ENCODE measurements at places on chromosomes 16 and 17. TPM values are rescaled to one million over a fixed set of nuclear protein-coding genes. Genes with fewer than 3 reads are reported as not detected.

The AOC2 gene
- total RNA-seq: 0.36 TPM

GRCh38 chr16:29910819-29911675 lies 10.8 kb downstream of the ASPHD1 start:
- DNase-seq: no peak

- no peak for DNase-seq
Observed at GRCh38 chr16:2237493-2238149, 1.4 kb downstream of the DNASE1L2 start.

The PRR35 gene
- total RNA-seq: not detected

The ZNF213 gene
- 0.72 TPM for total RNA-seq

DNA sequence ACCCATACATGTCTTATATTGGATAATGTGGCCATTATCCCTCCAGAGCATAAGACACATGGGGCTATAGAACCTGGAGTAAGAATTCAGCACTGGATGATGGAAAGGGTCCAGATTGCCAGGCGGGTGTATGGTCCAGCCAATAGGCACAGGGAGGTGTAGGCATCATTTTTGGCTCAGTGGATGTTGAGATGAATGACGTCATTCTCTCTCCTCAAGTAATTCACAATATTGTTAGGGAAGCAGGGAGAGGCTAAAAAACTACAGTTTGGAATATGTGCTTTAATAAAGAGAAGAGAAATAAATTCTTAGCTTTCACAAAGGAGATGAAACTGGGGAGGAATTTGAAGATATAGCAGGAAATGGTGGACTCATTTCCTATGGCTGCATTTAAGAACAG lies 461.1 kb upstream of the GOT2 start:
- no peak for DNase-seq

GRCh38 chr17:1229349-1229899 lies 40.8 kb upstream of the BHLHA9 start:
- DNase-seq: no peak

GRCh38 chr17:71799657-71800056 lies 321.2 kb upstream of the SOX9 start:
- DNase-seq: no peak

The PEX12 gene
- total RNA-seq: 6.7 TPM

GRCh38 chr17:70022175-70022574 lies 52.9 kb upstream of the KCNJ16 start:
- DNase-seq: peak; percentile 11

The APPBP2 gene
- total RNA-seq: 93.9 TPM

- DNase-seq: peak; percentile 79
Observed at GRCh38 chr17:17044846-17045561, 2.7 kb downstream of the MPRIP start.

The ZNF750 gene
- not detected for total RNA-seq

GRCh38 chr17:5769593-5770354 lies 185.5 kb upstream of the NLRP1 start:
- DNase-seq: no peak

GRCh38 chr17:80868022-80868609 lies 123.5 kb upstream of the CHMP6 start:
- no peak for DNase-seq

The HCRT gene
- total RNA-seq: not detected

DNA sequence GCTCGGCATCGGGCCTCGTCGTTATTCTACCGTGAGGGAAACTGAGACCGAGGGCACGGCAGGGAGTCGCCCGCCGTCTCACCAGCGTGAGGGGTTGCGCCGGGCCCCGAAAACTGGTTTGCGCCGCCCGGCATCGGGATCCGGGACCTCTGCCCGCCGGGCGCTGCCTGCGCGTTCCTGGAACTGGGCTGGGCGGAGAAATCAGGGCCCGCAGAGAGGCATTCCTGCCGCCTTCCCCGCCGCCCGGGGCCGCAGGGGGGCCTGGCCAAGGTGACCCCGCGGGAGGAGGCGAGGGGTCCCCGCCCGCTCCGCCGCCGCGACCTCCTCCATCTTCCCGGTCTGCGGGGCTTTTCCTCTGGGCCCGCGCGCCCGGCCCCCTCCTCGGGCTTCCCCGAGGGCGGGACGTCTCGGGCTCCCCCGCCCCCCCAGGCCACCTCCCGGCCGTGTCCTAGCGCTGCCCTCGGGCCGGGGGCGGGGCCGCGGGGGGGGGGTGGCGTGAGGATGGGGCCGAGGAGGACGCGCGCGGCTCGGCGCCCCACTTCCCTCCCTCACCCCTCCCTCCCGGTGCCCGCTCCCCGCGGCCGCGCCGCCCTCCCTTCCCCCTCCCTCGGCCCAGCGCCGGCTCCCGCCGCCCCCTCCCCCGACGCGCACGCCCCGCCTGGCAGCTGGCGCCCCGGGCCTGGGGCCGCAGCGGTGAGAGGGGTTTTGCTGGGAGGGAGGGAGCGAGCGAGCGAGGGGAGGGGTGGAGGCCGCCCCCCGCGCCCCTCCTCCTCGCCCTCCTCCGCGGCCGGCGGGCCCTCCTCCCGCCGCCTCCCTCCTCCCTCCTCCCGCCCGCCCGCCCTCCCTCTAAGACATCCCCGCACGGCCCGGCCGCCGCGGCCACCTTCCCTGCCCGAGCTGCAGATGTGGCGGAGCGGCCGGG lies at the start of gene GLIS2:
GLIS2 (plus strand) TSS at position 882 of the 922 bp plus-strand sequence. CDS start 16,214 bp downstream, outside the sequence.
- peak; percentile 82 for DNase-seq

GRCh38 chr16:65622151-65622550 lies 500.3 kb upstream of the CDH11 start:
- no peak for DNase-seq

GRCh38 chr17:8466456-8466855 lies 30.8 kb downstream of the NDEL1 start:
- peak; percentile 56 for DNase-seq

DNA sequence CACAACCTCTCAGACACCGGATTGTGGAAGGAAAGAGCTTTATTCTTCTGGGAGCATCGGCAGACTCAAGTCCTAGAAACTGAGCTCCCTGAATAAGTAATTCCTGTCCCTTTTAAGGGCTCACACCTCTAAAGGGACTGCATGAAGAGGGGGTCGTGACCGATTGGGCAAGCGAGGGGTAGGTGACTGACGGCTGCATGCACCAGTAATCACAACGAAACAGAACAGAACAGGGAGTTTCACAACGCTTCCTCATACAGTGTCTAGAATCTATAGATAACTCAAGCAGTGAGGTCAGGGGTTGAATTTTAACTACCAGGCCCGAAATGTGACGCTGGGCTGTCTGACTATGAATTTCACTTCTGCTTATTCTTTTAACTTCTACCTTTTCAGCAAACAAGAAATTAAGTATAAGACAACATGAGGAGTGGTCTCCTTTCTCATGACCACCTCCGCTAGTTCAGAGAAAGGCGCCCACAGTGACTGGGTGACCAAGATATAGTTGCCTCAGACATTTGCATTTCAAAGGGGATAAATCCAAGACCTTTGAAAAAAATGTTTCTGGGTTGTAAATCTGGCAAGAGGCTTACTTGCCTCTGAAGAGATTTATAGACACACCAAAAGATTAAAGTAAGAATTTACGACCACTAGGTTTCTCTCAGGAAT lies 88.4 kb upstream of the ATF7IP2 start:
- no peak for DNase-seq

GRCh38 chr17:33234930-33235685 lies 58.0 kb downstream of the ASIC2 start:
- DNase-seq: peak; percentile 97

DNA sequence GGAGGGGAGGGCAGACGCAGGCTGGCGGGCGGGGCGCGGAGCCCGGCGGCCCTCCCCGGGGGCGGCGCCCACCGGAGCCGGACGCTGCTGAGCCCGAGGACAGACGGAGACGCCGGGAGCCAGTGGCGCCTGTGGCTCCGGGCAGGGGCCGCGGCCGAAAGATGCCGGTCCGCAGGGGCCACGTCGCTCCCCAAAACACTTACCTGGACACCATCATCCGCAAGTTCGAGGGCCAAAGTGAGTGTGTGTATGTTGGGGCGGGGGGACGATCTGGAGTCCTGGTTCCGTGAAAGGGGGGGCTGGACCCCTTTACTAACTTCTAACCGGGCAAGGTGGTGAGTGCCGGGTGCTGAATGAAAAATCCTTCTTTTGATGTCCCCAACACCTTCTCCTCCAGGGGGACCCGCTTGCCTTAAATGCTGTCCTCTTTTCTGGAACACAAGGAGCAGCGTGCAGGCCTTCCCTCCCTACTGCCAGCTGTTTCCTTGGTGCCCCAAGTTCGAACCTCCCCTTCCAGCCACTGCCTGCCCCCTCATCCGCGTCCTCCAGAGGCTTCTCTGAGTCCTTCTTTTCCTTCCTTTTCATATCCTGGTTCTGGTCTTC lies at the start of gene KCNH6:
KCNH6 (plus strand) TSS at position 106 of the 603 bp plus-strand sequence; CDS start at position 162, 56 bp downstream.
- DNase-seq: no peak

DNA sequence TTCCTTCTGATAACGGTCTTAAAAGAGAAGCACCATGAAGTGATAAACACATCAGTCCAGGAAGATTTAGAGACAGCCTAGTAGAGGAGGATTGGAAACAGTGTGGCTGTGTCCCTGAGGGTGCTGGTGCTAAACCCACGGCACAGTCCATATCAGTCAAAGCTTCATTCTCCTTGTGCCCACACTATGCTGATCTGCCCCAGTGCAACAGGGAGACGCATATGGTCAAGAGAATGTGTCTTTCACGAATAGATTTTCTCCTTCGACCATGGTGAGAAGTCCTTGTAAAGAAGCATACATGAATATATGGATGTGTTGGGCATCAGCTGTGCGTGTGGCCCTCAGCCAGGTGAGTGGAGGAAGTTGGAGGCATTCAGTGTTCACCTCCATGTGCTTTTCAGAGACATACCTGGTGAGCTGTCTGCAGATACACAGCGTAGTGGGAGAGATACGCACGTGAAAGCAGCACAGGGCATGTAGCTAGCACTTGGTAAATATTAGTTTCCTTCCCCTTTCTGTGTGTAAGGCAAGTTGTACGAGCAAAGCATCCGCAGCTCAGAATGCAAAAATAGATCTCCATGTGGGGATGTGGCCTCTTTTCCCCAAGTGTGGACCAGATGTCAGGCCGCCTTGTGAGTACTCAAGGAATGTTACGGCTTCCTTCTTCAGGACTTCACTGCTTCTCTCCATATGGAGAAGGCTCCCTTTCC lies 29.4 kb downstream of the HLF start:
- DNase-seq: no peak

GRCh38 chr16:16126896-16127295 lies 96.4 kb downstream of the ABCC6 start:
- DNase-seq: no peak

The AIPL1 gene
- not detected for total RNA-seq

DNA sequence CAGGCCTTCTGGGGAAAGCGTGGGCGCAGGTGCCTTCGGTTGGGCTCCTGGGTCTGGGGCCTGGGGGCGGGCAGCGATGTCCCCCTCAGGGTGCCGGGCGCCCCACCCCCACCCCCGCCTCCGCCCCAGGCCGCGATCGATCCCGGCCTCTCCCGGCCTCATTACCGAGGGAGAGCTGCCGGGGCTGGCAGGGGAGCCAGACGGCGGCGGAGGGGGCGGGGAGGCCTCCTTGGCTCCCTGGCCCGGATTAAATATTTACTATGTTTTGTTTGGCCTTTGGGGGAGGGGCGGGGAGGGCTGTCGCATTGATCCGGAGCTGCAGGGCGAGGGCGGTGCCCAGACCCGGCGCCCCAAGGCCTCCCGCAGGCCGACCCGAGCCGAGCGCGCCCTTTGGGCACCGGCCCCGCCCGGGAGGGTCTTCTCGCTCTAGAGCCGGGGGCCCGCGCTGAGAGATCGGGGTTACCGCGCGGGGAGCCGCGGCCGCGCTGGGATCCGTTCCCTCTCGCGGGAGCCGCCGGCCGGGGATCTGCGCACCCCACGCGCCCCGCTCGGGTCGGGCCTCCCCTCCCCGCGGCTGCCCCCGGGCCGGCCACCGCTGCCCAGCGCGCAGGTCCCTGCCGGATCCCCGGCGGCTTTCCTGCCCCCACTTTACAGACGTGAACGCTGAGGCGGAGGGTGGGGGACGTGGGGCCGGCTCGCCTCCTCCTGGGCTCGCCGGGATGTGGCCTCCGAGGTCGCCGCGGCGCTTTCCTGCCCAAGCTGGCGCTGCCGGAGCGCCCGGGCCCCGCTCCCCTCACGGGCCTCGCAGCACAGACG lies 27.0 kb downstream of the RTN4RL1 start:
- DNase-seq: no peak

The ABCC12 gene
- total RNA-seq: under 0.01 TPM

The PPP1R1B gene
- not detected for total RNA-seq

DNA sequence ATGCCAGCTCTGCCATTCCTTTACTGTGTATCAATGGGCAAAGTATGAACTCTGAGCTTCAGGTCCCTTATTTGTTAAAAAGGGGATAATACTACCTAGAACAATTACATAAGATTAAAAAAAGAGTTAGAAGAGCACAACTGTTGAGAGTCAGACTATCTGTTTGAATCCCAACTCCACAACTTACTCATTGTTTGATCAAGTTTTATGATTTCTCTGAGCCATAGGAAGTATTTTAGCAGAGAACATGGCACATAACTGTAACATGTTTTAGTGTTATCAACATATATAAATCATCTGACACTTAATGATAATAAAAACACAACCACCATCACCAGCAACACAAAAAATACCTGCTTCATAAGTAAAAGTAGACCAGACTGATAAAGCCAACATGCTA lies 421.3 kb downstream of the ZFHX3 start:
- no peak for DNase-seq

The CTDNEP1 gene
- total RNA-seq: 23.8 TPM

- DNase-seq: peak; percentile 39
Observed at GRCh38 chr17:80758481-80759376, 214.1 kb downstream of the RPTOR start.

- peak; percentile 47 for DNase-seq
Observed at GRCh38 chr16:1770328-1771187, 785 bp downstream of the NME3 start.

The PIMREG gene
- total RNA-seq: 19.4 TPM

DNA sequence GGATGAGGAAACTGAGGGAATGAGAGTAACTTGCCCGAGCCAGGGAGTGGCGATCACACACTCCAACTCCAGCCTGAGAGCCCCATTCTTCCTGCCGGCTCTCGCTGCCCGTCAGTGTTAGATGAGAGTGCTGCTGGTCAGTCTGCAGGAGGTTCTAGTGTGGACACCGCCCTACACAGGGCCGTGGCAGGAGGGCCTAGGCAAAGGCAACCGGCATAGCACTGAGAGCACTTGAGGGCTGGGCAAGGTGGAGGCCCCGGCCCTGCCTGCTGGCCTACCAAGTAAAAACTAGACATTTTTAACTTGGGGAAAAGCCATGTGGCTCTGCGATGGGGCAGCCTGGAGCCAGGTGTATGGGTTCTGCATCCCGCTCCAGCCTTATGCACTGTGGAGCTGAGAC lies 354.8 kb downstream of the SEC14L1 start:
- DNase-seq: no peak

DNA sequence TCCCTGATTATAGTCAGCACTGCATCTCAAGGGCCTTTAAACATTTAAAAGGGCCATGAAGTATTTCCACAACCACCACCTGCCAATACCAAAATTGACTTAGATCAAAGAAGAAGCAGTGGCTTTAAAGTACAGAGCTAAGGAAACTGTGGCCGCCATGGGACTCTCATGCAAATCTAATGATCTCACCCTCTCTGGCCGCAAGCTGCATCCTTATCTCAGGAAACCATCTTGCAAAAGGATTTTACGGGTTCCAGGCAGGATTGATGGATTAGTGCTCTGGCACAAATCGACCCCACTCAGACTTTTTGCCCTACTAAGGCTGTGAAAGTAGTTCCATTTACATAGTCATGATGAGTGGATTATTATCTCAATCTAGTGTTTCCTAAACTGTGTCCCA lies 22.6 kb downstream of the CDRT4 start:
- no peak for DNase-seq

GRCh38 chr17:82384051-82384729 lies 12.6 kb downstream of the UTS2R start:
- no peak for DNase-seq
